ENCODE measurements at places on chromosomes 12 and 14.

GRCh38 chr14:90154110-90154509, 92.3 kb downstream of the KCNK13 start:
- DNase-seq = no peak

GRCh38 chr12:113940357-113941207, 25.5 kb downstream of the RBM19 start:
- no peak for DNase-seq

DNA sequence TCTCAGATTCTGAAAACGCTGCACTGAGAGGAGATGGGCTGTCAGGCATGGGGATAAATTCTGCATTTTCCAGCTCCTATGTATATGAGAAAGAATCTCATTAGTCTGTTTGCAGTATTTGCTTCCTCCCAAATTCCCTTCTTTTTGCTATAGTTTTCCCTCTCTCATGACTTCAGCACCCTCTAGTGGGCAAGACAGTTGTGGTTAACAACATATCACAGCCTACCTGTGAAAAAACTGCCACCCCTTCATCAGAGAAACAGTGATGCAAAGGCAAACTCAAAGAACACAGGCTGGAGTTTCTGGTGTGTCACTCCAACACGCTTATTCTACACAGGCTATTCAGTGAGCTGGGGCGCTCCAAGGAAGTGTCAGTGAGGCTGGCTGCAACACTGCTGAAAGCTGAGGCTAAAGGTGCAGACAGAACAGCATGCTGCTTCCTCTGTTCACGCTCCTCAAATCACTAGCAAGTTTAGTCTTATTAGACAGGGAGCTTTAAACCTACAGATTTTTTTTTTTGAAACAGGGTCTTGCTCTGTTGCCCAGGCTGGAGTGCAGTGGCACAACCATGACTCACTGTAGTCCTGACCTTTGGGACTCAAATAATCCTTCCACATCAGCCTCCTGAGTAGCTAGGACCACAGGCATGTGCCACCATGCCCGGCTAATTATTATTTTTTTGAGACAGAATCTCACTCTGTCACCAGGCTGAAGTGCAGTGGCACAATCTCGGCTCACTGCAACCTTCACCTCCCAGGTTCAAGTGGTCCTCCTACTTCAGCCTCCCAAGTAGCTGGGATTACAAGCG, 19.3 kb downstream of the ZC2HC1C start:
- DNase-seq = no peak

DNA sequence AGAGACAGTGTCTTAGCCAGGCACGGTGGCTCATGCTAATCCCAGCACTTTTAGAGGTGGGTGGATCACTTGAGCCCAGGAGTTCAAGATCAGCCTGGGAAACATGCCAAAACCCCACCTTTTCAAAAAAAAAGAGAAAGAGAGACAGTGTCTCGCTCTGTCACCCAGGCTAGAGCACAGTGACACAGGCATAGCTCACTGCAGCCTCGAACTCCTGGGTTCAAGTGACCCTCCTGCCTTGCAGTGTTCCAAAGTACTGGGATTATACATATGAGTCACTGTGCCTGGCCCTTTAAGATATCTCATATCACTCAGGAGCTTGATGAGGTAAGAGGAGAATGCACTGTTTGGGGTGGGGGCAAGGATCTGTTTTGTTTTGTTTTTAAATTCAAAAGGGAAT, 48.1 kb upstream of the LTBP2 start:
- DNase-seq = no peak

DNA sequence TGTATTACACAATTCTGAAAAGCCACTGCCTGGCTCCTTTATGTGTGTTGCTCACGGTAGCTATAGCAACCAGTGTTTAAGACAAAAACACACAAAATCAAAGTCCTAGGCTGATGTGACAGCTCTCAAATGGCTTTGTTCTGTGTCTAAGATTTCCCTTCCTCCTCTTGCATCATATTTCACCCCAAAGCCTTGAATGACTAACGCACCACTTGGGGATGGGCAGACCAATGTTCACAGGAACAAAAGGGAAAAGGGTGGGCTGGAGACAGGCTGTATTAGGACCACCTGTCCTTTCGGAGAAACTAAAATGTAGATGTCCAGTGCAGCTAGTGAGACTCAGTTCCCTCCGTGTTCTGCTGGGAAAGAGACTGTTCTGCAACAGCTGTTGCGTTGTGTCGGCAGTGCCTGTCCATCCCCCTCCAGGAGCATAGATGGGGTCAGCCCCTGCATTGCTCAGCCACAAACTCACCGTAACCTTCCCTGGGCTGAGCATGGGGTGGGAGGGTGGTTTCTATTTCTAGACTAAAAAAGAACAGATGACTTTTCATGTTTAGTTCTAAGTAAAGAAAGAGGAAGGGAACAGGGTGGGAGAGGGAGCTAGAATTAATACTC, 26.8 kb upstream of the DAAM1 start:
- DNase-seq = no peak

DNA sequence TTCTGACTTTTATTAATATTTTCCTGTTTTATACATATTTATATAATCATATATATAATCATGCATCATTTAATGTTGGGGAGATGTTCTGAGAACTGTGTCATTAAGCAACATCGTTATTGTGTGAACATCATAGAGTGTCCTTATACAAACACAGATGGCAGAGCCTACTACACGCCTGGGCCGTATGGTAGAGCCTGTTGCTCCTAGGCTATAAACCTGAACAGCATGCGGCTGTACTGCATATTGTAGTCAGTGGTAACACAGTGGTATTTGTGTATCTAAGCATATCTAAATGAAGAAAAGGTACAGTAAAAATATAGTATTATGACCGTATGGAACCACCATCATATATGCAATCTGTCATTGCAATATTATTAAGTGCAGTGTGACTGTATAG, 44.7 kb upstream of the BCL7A start:
- DNase-seq = no peak
